ENCODE measurements at places on chromosomes 16 and 17.
A peak's percentile ranks its signal among the peaks of the same experiment; 100 is the strongest.

DNA sequence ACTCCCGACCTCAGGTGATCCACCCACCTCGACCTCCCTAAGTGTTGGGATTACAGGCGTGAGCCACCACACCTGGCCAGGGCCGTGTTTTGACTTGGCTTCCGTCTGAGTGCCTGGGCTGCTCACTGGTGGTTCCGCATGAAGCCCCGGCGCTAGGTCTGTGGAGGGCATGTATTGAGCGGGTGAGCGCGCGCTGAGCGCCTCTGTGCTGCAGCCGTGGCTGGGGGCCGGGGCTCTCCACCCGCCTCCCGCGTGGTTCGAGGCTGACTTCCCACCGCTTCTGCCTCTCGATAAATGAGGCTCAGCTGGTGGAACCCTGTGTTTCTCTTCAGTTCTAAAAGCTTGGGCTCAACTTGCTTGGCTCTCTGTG is 38.9 kb upstream of the ATP2A3 start:
- DNase-seq = no peak

GRCh38 chr16:74862743-74863244 is 88.2 kb upstream of the FA2H start:
- no peak for DNase-seq

DNA sequence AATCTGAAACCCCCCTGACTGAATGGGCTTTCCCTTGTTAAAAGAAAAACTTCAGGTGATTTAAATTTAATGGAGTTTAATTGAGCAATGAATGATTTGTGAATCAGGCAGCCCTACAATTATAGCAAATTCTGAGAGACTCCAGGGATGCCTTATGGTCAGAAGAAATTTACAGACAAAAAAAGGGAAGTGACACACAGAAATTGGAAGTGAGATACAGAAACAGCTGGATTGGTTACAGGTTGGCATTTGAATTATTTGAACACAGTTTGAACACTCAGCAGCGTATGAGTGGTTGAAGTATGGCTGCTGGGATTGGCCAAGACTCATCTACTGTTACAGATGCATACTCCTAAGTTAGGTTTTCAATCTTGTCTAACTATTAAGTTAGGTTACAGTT is 19.0 kb upstream of the CPHXL start:
- no peak for DNase-seq

- no peak for DNase-seq
Measured at GRCh38 chr16:87165885-87166284, 151.3 kb downstream of the C16orf95 start.

DNA sequence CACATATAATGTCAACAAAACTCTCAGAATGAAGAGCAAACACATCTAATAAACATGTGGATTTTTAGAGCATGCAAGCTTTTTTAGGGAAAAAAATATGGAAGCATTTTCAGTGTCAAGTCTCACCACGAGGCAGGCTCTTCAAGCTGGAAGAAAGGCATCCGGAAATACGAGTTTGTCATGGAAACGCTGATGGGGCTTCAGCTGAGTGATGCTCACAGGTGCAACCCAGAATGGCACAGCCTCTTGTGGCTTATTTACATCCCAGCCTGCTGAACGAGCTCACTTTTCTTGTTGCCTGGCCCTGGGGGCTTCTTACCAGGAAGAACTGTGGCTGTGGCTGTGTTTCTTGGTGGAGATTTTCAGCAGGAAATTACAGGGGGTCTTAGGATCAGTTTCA is 24.1 kb upstream of the DYNLL2 start:
- DNase-seq = no peak

- no peak for DNase-seq
Measured at GRCh38 chr16:27539120-27539519, 10.6 kb downstream of the GTF3C1 start.

- DNase-seq = no peak
Measured at GRCh38 chr17:67759355-67760171, 41.8 kb downstream of the NOL11 start.

GRCh38 chr17:48102798-48103715 is 1.8 kb upstream of the CBX1 start:
- no peak for DNase-seq

DNA sequence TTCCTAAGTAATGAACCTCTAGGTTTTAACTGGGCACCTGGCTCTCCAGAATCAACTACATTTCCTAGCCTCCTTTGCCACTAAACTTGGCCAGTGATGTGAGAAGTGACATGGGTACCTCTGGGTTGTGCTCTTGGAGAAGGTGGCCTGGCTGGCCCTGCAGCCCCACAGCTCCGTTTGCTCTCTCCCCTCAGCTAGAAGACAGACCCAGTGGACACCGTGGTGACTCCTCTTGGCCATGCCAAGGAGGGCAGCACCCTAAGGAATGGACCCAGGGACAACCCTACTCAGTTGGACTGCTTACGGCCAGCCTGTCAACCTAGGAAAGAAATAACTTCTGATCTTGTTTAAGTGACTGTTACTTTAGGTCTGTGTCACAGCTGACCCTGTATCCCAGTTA is 151.4 kb downstream of the TMEM132E start:
- no peak for DNase-seq

DNA sequence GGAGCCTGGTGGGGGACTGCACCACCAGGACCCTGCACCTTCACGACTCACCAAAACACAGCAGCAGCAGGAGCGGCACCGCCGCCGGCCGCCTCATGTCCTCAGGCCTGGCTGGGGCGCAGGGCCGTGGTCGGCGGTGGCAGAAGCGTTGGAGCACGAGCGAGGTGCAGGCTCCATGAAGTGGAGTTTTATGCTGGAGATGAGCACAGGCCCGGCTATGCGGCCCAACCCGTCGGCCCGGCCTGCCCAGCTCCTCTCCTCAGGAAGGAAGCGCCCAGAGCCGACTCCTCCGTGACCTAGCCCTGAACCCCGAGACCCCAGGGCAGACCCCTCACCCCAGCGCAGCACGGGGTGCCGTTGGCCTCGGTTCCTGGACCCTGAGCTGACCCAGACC is at the start of gene PRSS27:
Gene PRSS27, minus strand, starts transcription at position 161 of the 394 bp plus-strand sequence. Its CDS starts 64 bp downstream, at position 97.
- no peak for DNase-seq

- DNase-seq = peak; percentile 44
Measured at GRCh38 chr17:32142038-32142856, at the start of gene RHOT1. Gene RHOT1 (plus strand): TSS chr17:32142502. CDS start chr17:32142693, 191 bp downstream.

DNA sequence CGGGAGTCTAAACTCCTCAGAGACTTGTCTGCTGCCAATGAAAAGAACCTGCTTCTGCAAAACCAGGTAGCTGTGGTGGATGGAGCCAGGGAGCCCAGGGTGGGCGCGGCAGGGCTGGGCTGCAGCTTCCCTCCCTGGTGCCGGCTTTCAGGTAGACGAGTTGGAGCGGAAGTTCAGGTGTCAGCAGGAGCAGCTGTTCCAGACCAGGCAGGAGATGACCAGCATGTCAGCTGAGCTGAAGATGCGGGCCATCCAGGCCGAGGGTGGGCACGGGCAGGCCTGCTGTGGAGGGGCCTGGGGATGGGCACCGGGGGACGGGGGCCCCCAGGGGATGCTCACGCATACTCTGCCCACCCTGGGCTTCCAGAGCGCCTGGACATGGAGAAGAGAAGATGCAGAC is 3.2 kb upstream of the RAC3 start:
- no peak for DNase-seq

- no peak for DNase-seq
Measured at GRCh38 chr17:75834928-75835653, 9.1 kb downstream of the UNC13D start.

- DNase-seq = no peak
Measured at GRCh38 chr17:55394357-55395021, 27.1 kb downstream of the MMD start.

DNA sequence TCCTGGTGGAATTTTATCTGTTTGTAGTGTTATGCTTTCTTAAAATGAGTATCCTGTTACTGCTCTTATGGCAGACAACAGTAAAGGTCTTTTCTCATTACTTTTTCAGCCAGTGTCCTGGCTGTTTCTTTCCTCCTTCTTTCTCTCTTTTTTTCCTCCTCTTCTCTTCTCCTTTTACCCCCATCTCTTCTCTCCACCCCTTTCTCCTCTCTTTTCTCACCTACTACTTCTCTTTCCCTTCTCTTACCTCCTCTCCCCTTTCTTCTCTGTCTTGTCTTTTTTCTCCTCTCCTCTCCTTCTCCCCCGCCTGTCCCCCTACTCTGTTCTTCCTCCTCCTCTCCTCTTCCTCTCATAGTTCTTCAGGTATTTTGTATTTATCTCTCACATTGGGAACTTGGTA is 48.9 kb downstream of the CPD start:
- DNase-seq = no peak

DNA sequence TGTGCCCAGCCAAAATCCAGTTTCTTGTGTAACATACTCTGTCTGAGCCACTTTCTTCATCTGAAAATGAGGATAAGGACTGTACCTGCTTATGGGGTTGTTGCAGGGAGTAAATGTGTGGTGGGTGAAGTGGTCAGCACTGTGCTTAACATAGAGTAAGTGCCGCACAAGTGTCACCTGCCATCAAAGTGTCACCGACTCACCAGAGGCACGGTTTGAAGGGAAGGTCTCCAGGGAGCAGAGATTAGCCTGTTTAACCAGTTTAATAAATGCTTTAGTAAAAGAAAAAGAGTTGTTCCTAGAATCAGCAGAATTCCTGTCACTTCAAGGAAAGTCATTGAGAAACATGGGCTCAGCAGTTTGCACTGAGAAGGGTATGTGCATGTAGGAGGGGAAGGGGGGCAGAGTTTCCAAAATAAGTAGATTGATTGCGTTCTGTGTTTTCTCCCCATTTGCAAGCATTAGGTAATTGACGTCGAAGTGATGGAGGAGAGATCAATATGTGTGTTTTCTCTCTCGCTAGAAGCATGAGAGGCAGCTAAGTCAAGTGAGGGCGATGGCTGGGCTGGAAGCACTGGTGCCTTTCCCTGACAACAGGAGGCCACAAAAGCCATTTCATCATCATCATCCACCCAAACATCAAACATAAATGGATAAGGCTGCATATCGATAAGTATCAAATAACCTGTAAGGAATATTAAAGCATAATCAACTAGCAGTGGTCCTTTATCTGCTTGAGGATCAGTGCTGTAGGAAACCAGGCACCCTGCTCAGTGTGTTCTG is 19.1 kb downstream of the FAM20A start:
- DNase-seq = no peak

- no peak for DNase-seq
Measured at GRCh38 chr17:41186872-41187271, 2.2 kb upstream of the KRTAP4-1 start.

- DNase-seq = no peak
Measured at GRCh38 chr16:50267151-50267631, 840 bp downstream of the ADCY7 start.

- no peak for DNase-seq
Measured at GRCh38 chr16:89448656-89449055, 41.7 kb downstream of the ANKRD11 start.

GRCh38 chr17:81305051-81305630 is 10.0 kb upstream of the SLC38A10 start:
- no peak for DNase-seq

DNA sequence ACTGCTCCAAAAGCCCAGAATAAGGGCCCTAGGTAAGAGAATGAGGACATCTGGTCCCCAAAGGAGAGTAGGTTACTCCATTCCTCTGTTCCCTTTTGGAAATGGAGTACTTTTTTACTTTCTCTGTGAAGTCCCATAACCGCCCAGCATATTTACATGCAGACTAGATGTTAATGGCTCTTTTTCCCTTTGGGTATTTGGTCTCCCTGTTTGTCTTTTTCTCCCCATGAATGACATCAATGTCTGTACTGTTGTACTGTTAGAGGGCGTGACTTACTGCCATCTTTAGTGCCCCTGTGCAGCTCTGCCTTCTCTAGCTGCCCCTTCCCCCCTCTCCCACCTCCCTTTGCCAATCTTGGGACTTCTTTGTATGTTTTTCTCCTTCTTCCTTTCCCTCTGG is 19.0 kb downstream of the GPR179 start:
- no peak for DNase-seq

GRCh38 chr16:78574571-78574970 is 475.1 kb downstream of the WWOX start:
- DNase-seq = no peak

DNA sequence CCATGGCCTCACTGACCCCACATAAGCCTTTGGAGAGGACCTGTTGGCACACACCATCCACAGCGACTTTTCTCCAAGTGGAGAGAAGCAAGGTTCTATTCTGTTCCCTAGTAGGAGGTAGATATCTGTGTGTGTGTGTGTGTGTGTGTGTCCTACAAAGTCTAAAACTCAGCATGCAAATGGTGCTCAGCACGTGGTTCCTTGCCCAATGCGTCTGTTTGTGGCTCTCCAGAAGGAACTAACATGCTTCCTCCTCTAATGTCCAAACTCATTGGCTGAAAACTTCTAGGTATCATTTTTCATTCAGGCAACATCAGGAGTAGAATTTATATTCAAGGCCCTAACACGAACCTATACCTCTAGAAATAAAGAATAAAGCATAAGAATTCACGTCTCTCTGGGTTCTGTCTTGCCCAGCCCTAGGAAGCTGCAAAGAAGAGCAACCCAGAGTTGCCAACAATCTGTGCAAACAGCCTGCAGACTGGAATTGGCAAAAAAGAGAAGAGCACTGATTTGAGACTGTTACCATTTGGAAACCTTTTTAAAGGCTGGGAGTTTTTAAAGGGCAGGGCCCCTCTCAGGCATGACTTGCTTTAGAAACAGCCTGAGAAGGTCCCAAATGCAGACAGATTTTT is 25.5 kb downstream of the MAP3K14 start:
- no peak for DNase-seq

- no peak for DNase-seq
Measured at GRCh38 chr16:56998352-56998751, 9.0 kb downstream of the NLRC5 start.

GRCh38 chr17:4881761-4882555 is 17.4 kb upstream of the C17orf107 start:
- DNase-seq = peak; percentile 60

- no peak for DNase-seq
Measured at GRCh38 chr17:58402047-58402446, 15.3 kb downstream of the RNF43 start.

GRCh38 chr16:12458591-12459358 is 344.9 kb downstream of the CPPED1 start:
- DNase-seq = no peak

- no peak for DNase-seq
Measured at GRCh38 chr17:58399974-58400373, 17.4 kb downstream of the RNF43 start.

DNA sequence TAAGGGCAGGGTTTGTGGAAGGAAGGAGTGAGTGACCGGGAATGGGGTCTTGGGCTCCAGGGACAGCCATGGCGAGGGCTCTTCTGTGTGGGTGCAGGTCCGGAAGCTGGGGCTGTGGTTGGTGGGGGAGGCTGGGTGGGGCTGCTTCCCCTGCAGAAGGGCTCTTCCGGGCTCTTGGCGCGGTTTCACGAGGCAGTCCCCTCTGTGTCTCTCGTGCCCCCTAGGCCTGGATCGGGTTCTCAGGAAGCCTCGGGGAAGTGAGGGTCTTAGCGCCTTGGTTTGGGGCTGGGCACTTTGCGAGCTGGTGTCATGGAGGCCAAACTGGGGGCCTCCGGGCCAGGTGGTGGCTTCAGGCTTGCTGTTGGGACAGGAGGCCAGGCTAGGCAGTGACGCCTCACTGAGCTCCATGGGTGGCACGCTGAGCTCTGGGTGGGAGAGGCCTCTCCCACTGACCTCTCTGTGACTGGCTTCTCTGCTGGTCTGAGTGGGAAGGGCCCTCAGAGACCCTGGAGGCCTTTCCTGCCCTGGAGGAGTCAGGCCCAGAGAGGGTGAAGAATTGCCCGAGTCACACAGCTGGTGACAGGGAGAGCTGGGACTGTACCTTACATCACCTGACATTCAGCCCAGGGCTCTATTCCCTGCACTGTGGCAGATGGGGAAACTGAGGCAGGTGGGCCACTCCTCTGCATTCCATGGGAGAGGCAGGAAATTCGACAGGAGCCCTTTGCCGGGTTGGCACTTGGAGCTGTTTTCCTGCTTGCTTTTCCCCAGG is 8.2 kb downstream of the ADCY7 start:
- DNase-seq = peak; percentile 34
